Activated naive CD4-positive, alpha-beta T cell treated with anti-CD3 and anti-CD28 coated beads, Interleukin-2, amount 50 U/mL, for 16 hours (primary cell): ENCODE measurements at places on chromosomes 4 and X.

GRCh38 chrX:113741744-113742143 lies 842.1 kb upstream of the HTR2C start:
- no peak for DNase-seq

GRCh38 chr4:79623021-79623870 lies 215.2 kb upstream of the GK2 start:
- no peak for DNase-seq

DNA sequence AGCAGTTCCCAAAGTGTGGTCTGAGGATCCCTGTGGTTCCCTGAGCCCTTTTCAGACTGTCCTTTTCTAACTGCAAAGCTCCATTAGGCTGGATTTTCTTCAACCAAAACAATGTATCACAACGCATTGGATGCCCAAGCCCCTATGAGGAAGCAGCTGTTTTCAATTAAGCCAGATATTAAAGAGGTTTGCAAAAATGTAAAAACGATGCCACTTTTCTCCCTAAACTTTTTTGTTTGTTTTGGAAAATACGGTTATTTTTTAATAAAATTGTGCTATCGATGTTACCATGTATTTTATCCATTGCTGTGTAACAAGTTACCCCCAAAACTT lies 170.4 kb upstream of the BCOR start:
- DNase-seq, result no peak

DNA sequence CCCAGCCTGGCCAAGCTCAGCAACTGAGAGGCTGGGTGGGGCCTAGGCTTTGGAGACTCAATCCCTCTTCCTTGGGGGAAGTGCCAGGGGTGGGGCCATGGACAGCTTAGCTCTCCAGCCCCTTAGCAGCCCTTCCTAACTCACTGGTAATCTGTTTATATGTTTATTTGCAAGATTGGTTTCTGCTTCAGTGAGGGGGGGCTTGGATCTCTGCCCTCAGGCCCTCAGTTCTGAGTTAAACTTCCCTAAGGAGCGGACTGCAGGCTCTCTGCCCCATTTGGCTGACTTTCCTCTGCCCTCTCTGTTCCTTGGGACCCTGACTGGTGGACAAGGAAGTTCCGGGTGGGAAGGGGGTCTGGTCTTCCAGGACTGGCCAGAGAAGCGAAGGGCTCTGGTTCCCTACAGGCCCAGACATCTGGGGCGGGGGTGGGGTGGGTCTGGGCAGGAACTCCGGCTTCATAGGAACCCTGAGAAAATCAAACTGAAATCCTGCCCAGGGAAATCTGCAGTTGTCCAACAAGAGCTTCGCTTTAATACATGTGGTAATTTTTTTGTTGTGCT lies 51.4 kb downstream of the NALF2 start:
- DNase-seq, result no peak

GRCh38 chr4:113971706-113972360 lies 7.6 kb downstream of the ARSJ start:
- DNase-seq, result no peak

DNA sequence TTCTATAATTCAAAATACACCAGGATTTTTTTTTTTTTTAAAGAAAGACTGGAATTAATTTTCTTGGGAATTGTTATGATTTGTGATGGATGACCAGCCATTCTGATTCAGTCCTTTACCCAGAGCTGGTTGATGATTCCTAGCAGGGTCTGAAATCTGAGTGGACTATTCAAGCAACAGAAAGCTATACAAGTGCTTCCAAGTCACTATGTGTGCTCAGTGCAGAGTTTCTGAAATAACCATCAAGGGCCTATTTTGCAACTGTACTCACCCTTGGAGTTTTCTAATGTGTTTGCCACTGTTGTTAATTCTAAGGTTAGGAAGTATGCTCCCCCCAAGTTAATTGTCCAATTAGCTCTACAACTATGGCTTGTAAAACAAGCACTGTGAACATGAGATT lies 137.7 kb upstream of the RAPGEF2 start:
- no peak for DNase-seq

DNA sequence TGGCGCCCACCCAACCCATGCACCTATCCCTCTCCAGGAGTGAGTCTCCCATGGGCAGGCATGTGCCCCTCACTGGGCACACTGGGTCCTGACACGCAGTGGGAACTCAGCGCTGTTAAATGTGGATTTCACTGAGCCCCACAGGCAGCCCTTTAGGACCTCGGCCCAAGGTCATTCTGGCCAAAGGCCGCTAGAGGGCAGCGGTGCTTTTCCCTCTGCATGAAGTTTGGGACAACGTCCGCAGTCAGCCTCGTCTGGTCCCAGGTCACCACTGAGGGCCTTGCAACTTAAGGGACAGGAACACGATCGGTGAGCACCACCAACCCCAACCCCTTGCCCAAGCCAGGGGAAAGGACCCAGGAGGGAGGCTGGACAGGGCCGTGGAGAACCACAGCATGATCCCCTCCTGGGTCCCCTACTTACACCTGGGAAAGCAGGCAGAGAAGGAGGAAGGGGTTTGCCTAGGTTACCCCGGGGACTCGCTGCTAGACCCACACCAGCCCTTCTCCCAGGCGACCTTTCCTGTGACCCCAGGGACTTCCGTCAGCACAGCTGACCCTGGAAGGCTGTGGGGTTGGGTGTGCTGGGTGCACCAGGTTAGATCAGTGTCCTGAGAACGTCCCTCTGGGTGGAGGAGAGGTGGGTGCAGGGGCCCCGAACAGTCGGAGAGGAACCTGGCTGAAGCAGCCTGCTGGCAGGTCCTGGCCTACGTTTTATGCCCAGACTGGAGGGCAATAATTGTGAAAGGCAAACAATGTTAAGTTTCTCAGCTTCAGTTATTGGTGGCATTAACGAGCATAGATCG lies 24.0 kb downstream of the CYTL1 start:
- peak; percentile 16 for DNase-seq

- no peak for DNase-seq
Observed at GRCh38 chrX:47578692-47579091, 3.5 kb upstream of the TIMP1 start.

GRCh38 chr4:4247696-4248028 lies 361 bp downstream of the TMEM128 start:
- no peak for DNase-seq

- no peak for DNase-seq
Observed at GRCh38 chr4:128303986-128304385, 16.4 kb upstream of the PGRMC2 start.

DNA sequence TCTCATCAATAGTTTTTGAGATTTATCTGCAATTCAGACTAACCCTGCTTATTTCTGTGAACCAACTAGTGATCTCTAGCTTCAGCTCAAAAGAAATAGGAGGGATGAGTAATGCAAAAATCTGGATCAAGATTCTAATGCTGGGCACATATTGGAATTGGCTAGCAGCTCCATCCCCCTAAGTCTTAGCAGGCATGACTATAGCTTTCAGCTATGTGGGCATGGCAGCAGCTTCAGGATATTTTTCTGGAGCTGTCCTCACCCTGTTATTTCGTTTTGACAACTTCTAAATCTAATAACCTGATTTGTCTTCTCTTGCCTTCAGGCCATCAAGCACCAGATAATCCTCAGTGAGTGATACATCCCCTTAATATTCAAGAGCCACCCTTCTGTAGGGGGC lies 50.8 kb upstream of the GNPDA2 start:
- no peak for DNase-seq

- no peak for DNase-seq
Observed at GRCh38 chrX:111411557-111411956, 435 bp downstream of the DCX start.

GRCh38 chrX:152637649-152638442 lies at the start of gene GABRQ:
GABRQ (plus strand) TSS chrX:152637895; CDS start chrX:152638203, 308 bp downstream.
- DNase-seq, result no peak

DNA sequence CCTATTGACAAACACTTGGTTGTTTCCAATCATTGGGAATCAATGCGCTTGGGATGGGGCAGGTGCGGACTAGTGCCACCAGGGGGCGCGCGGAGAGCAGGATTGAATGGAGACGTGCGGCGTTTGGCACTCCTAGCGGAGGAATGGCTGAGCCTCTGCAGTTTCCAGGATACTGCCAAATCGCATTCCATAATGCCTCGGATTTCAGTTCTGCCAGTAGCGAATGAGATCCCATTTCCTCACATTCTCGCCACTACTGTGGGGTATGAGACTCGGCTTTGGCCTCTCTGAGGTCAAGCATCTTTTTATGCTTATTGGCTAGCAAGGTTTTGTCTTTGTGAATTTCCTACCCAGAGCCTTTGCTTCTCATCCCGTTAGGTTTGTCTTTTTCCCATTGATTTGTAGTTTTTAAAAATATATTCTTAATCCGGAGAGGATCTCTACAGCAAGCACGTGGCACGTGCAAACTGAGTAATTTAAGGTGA lies 28.7 kb downstream of the CLDN34 start:
- peak; percentile 69 for DNase-seq

- DNase-seq, result no peak
Observed at GRCh38 chr4:173202395-173202794, 33.8 kb downstream of the GALNT7 start.

DNA sequence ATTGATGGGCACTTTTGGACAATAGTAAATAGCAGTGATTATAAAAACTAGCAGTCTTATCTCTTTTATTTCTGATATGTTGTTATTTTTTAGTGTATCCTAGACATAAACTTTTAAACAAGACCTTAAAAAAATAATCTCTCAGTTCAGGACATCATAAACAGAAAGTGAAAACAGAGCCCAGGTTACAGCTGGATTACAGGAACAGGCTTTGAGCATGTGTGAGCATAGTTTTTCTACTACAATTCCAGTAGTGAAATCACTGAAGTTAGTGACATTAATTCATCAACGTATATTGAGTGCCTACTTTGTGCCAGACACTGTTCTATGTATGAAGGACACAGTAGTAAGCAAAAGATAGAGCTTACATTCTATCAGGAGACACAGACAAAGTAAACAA lies 16.9 kb downstream of the TRIM75 start:
- DNase-seq, result no peak

- DNase-seq, result no peak
Observed at GRCh38 chr4:13793020-13793710, 165.6 kb upstream of the BOD1L1 start.

DNA sequence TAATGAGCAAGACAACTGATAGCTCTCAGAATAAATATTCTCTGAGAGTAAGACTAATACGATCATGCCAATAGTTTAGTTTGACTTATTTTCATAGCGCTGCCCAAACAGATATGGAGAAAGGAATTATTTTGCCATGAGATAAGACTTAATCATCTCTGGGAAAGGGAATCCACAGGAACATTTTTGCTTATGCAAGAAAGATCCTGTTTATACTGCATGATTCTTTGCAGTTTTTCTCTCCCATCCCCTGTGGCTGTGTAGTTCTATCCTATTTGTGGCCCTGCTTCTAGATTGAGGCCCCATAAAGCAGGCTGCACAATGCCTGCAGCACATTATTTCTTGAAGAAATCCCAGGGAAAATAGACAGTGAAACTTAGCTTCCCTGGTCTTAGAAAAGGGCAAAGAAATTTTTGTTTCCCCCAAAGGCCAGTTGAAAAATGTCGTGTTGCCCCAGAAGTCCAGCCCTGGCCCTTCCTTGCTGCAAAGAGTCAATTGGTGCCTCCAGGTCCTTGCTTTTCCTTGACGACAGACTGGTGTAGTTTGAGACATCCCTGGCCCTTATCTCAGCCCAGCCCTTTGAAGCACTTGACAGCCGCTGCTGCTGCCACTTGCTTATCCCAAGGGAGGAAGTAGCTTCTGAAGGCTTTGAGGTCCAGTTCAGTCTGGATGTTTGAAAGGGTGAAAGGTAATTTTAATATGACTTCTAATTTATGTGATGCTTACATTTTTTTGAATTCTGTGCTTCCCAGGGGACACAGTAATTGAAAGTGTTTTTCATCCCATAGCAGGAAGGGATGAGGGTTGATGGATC lies 45.0 kb upstream of the SH3RF1 start:
- no peak for DNase-seq

DNA sequence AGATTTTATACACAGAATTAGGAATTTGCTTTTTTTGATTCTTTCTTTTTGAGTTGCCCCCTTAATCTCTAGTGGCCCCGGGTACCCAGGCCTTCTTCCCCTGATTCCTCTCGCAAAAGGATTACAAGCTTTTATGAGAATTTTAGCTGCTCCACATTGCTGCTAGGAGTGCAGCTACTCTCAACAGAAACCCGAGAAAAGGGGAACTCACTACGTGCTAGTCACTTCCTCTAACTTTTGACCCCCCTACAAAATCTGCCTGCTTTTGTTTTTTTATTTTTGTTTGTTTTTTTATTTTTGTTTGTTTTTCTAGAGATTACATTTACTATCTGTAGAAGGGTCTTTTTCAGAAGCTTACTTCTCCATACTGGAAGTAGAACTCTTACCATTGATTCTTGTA lies 64.1 kb downstream of the ZNF81 start:
- no peak for DNase-seq

GRCh38 chr4:124290678-124291077 lies 421.9 kb downstream of the ANKRD50 start:
- no peak for DNase-seq

DNA sequence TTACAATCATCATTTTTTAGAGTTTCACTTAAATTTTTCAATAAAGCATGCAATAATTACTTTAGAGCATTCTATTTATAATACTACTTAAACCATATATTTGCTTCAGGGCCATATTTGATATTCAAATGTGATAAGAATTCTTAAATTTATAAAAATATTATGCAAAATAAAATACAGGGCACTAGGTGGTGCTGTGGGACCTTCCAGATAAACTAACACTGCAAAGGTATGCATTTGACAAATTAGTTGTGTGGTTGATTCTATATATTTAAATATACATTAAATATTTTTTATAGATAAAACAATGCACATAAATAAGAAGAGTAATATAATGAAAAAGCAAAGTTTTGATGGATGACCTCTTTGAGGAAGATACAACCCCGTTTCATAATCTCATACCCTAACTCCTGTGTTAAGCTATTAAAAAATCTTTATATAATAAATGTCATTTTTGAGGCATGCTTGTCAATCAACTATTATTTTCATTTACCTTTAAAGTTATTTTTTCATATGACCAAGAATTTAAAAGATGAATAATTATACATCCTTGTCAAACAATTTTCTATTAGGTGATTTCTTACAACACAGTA lies 128.4 kb downstream of the REELD1 start:
- peak; percentile 17 for DNase-seq

- no peak for DNase-seq
Observed at GRCh38 chr4:169229571-169230028, 41.2 kb downstream of the SH3RF1 start.
